Non-pigmented ciliary epithelial cell (primary cell): ENCODE measurements at places on chromosomes 5 and 9.

DNA sequence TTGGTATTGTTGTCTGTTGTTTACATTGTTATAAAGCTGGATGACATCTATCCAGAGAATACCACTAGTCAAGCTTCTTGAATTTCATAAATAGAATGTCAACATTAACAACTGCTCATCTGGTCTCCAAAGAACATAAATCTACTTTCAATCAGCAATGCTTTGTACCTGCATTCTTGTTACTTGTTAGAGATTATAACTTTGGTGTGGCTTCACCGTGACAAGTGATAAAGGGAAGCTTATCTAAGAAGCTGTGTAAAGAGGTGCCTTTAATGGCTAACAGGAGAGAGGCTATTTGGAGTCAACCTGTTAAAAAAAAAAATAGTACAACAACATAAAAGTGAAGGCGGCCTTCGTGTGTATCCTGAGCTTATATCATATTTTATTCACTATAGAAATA, 41.8 kb downstream of the MUSK start:
- no peak for DNase-seq

DNA sequence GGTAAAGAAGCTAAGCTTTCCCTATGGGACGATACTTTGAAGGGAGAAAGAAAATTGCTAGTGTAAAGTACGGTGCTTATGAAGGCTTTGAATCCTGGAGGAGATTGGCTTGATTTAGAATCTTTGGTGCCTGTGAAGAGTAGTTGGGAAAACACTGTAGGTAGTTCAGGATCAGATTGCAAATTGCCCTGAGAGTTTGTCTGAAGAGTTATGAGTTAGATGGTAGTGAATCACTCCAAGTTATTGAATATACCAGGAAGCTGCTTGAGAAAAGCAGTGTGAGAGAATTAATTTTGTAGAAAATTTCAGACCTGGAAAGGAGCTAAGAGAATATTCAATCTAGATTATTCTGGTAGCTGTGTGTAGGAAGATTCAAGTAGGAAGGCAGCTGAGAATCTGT, 11.5 kb downstream of the MAN2A1 start:
- DNase-seq = no peak

- peak; percentile 28 for DNase-seq
Measured at GRCh38 chr9:133792721-133793470, 54.7 kb upstream of the SARDH start.

DNA sequence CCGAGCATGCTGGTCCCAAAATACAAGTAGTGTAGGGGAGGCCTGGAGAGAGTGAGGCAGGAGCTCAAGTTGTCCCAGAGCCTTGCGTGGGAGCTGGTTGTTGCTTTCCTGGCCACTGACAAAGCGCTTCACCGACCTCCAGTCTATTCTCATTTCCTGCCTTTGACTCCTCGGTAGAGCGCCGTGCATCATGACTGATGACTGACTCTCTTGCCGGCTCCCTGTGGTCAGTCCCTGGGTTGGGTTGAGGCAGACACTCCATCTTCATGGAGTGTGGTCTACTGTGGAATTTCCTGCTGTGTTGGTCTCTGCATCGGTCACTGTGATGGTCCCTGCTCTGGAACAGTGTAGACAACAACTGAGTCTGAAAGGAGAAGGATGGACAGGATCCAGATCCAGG, 175.1 kb upstream of the S1PR3 start:
- peak; percentile 61 for DNase-seq

DNA sequence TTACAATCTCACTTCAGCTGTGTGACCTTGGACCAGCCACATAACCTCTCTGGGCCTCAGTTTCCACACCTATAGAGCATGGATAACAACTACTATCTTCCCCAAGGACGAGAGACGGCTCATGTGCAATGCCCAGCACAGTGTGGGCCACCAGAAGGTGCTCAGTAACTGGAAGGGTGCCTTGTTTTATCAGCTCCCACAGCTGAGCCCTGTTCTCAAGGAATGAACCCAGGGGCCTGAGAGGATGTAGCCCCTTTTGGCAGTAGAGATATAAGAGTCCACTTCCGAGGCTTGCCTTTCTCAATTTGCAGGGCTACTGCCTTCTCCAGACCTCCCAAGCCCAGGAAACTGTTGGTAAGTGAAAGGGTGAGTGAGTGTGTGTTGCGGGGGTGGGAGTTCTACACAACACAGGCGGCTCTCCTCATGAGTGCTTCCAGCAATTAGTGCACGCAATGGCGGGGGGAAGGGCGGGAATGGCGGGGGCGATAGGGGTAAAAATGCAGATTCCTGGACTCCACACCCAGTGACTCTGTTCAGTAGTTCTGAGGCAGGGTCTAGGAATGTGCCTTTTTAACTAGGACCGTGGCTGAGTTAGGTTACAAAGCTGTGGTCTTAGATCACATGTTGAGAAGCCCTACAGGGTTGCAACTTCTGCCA, 185.1 kb downstream of the FSTL4 start:
- DNase-seq = no peak

DNA sequence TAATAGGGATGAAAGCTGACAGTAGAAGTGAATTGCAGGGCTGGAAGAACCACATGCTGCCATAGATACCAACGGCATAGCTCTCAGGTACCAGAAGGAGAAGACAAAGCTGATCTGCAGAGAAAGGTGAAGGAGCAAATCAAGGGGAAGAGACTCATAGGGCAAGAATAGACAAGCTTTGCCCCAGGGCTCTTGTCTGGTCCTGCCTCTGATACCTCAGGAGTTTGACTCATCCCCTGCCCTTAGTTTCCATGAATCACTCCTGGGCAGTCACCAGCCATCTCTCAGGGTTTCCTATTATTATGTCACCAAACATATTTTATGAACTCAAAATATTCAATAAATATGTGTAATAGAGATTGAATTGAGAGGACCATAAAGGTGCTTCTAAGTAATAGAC, 800.9 kb downstream of the DNAH5 start:
- no peak for DNase-seq

DNA sequence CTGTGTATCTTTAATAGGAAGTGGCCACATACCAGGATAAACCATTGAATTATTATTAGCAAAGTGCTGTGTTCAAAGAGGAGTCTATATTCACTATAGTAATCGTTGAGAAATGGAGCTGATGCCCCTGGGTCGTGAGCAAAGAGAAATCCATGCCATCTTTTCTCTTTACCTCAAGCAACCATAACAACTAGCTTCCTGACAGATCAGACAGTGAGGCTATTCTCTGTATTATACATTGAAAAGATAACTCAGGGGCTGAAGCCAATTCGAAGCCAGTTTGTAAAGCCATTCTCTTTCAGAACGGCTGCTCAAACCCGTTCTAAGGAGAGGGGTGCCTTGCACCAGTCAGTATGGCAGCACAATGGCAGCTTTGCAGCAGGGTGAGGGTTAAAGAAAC, 680.6 kb downstream of the SEMA5A start:
- no peak for DNase-seq

- DNase-seq = no peak
Measured at GRCh38 chr5:142814122-142814521, 43.9 kb downstream of the ARHGAP26 start.

DNA sequence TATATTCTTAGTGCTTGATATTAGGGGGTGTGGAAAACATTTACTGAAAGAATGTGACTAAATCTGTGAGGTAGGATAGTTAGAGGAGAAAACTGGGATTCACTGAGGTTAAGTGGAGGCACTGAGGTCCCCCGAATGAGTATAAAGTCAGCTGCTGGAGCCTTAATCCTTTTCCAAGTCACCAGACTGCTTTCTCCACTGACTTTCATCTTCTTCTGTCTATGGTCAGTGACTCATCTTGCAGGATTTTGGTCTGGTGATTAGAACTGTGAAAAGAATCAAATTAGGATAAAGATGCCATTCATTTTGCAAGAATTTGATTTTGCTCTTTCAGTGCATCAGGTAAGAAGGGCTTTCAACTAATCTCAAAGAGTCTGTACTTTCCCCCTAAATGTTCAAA, 89.3 kb upstream of the ALDH1A1 start:
- DNase-seq = no peak

DNA sequence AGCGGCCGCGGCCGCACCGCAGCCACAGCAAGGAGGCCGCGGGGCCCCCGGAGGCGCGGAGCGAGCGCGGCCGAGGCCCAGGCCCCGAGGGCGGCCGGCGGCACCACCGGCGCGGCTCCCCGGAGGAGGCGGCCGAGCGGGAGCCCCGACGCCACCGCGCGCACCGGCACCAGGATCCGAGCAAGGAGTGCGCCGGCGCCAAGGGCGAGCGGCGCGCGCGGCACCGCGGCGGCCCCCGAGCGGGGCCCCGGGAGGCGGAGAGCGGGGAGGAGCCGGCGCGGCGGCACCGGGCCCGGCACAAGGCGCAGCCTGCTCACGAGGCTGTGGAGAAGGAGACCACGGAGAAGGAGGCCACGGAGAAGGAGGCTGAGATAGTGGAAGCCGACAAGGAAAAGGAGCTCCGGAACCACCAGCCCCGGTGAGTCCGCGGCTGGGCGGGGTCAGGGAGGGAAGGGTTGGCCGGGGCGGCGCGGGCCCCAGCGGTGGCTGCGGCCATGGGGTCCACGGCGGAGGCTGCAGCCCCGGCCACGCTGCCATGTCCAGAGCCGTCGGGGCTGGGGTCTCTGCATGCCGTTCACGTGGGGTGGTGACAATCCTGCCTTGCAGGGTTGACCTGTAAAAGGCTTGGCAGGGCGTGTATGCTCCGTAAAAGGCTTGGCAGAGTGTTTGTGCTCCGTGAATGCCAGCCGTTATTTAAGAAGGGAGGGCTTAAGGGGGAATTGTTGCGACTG, 146.0 kb downstream of the CACNA1B start:
- no peak for DNase-seq

- no peak for DNase-seq
Measured at GRCh38 chr9:118686959-118687358, 682.3 kb downstream of the BRINP1 start.

GRCh38 chr9:110078604-110079003, 129.4 kb downstream of the C9orf152 start:
- no peak for DNase-seq

DNA sequence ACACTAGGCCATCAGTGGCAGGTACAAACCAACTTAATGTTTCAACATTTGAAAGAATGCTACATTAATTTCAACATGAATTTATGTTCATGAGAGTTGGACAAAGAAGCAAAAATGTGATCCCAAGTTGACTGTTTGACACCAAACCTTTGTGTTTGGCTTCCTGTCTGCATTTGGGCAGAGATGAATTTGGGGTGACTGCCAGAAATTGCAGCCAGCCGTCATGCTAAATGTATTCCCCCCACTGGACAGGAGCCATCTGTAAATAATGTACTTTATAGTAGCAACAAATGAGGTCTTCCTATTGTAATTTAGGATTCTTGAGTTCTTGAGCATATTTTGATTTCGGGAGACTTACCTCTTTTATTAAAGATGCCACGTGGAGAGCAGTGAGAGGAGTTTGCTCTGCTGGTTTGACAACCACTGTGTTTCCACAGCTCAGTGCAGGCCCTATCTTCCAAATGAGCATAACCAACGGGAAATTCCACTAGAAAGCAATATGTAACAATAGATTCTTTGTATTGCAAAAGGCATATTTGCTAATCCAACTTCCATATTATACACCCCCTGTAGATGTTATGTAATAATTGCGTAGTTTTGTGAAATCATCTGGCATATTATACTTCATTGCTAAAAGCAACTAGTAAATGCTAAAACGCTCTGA, 27.6 kb downstream of the ALDH1A1 start:
- DNase-seq = no peak

- no peak for DNase-seq
Measured at GRCh38 chr5:16489322-16489791, 23.8 kb upstream of the ZNF622 start.

DNA sequence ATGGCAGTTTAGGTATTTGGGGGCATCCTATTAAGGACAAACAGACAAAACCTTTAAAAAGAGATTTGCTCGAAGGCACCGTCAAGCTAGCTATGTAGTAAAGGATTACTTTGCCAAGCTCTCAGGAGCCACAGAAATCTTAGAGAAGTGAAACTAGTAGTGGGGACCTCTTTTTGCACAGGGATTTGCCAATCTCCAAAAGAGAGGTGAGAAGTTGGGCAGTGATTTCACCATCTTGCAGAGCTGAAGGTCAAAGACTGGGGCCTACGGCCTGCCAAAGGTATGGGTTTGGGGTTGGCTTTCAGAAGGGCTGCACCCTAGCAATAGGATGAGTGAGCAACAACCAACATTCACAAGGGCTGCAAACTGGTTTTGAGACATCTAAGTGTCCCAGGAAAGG, 1.6 kb upstream of the FCN1 start:
- no peak for DNase-seq

DNA sequence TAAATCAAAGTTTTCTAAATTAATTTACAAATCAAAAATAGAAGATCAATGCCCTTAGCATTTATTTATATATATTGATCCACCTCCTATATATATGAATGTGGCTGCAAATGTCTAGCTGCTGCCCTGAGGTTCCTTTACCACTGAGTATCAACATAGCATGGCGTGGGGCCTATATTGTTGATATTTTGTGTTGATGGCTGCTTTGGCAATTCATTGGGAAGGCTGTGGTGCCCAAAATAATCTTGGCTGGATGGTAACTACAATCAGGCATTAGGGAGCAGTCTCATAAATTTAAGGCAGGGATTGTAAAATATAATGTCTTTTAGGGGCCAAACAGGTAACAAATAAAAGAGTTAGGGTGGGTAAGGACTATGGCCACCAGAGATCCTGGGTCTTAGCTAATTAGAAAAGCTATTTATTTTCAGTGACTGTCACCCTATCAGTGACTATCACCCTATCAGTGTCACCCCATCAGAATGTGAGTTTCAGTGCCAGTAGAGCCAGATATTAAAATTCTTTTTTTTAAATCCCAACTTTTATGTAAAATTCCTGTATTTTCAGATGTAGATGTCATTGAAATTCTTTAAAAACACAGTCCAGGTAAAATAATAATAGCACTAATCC, 190.7 kb upstream of the PCSK5 start:
- no peak for DNase-seq

- peak; percentile 40 for DNase-seq
Measured at GRCh38 chr9:17134396-17135294, at the start of gene CNTLN. TSS of gene CNTLN (plus strand) at chr9:17135040. CDS start at chr9:17135066, 26 bp downstream.

DNA sequence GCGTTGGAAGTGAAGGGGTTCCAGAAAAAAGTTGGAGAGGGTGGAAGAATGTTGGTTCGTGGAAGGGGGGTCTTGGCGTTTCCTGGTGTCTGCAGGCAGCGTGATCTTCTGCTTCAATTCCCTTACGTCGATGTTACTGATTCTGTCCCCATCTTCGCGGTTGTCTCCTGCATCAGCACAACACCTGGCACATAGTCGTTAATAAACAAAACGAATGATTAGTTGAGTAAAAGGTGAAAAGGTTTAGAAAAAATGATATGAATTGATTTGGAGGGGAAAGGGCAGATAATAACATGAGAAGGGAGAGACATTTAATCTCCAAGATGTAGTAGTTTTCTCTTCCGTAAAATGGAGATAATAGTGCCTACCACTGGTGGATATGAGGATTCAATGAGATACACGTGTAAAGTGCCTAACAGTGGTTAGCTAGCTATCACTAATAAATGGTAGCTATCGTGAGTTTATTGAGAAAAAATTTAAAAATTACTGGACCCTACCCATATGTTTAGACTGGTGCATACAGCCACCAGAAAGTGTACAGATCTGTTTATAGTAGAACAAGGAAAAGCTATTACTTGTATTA, 556 bp downstream of the MTREX start:
- DNase-seq = no peak

- DNase-seq = peak; percentile 59
Measured at GRCh38 chr5:93789173-93790067, 48.0 kb upstream of the POU5F2 start.

GRCh38 chr5:143619040-143619439, 192.9 kb upstream of the HMHB1 start:
- no peak for DNase-seq

GRCh38 chr5:178204935-178205748, 809 bp downstream of the HNRNPAB start:
- no peak for DNase-seq

- DNase-seq = no peak
Measured at GRCh38 chr9:31372799-31373587, 1011.5 kb upstream of the ACO1 start.

- DNase-seq = no peak
Measured at GRCh38 chr9:135037521-135038250, 49.8 kb upstream of the OLFM1 start.
